ENCODE measurements at places on chromosomes 2 and 18.

DNA sequence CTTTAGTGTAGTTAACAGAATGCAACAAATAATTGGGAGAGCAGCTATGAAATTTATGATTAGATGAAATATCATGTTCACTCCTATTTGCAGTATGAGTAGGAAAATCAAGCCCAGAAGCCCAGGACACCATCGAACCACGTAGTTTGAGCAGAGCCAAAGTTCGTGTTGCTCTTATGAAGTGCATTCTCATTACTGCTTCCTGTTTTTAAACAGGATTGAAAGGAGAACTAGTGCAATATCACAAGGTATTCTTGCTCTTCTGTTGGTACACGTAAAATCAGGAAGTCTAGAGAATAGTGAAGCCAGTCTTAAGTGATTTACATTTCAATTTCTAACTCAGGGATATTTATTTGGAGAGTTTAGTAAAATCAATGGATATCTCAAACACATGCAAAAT is 21.1 kb downstream of the ARHGAP15 start:
- DNase-seq, result peak; percentile 34

DNA sequence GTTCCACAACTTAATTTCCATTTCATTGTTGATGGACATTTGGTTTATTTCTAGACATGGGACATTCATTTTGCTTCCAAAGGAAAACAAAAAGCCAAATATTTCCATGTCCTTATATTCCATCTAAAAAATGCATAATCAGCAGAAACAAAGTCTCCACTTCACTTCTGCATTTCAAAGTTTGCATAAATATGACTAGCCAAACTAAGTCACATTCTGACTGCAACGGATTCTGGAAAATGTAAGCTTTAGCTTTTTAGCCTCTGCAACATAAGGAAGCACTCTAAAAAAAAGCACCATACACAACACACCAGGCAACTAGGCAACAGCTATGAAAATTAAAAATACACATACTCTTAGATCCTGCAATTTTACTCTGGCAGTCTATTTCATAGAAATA is 135.3 kb downstream of the ETAA1 start:
- DNase-seq, result no peak

DNA sequence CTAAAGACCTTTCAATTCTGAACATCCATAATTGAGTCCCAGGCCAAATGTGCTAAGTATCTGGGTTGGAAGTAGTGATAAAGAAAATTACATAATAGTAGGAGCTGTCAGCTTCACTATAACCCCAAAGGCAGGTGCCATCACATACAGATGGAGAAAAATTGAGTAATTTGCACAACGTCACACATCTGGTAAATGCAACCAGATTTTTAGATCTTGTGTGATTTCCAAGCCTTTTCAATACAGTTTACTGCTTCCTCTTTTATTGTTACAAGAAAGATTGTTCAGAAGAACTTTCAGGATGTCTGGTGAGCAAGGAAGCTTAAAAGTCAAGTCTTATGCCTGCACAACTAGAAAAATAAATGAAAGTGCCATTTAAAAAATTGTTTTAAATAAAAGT is 62.3 kb downstream of the UBE2E3 start:
- DNase-seq, result no peak

DNA sequence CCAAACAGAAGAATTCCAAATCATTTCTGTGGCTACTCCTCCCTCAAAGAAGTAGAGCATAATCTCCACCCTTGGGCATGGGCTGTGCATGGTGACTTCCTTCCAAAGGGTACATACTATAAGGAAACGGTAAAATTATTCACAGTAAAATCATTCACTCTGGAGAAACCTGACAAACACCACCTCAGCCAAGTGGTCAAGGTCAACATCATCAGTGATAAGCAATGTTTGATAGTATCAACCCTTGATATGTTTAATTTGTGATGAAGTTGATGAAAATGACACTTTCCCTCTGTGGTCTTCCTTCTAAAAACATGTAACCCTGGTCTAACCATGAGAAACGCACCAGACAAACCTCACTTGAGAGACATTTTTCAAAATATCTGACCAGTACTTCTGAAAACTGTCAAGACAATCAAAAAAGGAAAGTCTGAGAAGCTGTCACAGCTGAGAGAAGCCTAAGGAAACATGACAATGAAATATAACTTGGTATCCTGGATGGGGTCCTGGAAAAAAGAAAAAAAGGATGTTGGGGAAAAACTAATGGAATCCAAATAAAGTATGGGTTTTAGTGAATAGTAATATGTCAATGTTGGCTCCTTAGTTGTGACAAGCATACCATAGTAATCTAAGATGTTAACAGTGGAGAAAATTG is 9.4 kb upstream of the TXNDC2 start:
- DNase-seq, result no peak

DNA sequence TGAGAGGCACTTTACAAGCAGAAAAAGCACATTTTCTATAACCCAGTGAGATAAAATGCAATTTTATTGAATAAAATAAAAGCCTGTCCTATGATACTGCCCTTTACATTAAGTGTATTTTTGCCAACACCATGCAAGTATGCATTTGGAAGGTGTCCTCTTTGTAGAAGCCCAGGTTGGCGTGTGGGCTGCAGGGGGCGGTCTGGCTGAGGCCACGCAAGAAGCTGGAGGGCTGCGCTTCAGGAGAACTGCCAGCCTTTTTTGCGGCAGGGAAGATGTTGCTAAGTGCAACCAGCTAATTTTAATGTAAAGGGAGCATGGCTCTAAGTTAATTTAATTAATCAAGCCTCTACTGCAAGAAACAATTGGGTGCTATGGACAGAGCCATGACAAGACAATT is 562.8 kb upstream of the SALL3 start:
- no peak for DNase-seq

- no peak for DNase-seq
Observed at GRCh38 chr2:48148841-48149430, 242.6 kb upstream of the FBXO11 start.

DNA sequence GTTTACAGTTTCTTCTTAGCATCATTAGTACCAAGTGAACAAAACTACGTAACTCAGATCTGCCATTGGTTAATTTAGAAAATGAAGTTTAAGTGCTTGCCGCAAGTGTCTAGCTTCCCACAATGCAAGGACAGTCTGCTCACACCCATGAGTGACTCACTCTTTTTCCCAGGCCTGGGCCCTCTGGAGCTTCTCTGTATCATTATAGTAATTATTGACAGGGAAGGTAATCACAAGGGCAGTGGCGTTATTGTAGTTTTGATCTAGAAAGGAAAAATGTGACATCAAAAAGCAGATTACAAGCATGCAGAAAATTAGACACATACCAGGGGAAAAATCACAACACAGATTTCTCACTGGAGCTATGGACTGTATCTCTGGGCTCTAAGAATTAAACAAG is 38.5 kb downstream of the NPC1 start:
- DNase-seq, result no peak

DNA sequence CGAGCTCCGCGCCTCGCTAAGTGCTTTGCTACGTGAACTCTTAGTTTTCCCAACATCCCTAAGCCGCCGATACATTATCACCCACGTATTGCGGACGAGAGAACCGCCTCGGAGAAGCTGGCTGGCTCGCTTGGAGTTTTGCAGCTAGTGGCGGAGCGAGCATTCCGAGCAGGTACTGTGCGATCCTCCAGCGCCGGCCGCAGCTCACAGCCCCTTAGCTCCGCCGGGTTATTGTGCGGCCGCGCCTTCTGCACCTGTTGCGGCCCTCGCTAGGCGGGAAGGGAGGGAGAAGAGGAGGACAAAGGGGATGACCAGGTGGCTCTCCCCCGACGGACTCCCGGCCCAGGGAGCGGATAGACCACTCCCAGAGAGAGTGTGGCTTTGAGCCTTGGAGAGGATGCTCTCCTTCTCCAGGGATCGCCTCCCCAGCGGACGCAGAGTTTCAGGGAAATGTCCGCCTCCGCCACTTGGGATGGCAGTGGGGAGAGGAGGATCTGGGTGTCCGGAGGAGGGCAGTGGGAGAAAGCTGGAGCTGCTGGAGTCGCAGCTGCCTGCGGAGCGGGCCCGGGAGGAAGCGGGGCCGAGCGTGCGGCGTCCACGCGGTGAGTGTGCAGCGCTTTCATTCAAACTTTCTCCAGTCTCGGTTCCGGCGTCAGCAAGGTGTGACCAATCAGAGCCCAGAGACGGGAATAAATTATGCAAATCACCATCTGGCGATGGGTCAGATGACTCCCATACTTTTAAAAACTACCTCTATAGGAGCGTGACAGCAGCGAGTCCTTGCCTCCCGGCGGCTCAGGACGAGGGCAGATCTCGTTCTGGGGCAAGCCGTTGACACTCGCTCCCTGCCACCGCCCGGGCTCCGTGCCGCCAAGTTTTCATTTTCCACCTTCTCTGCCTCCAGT is at the start of gene LIPG:
Gene LIPG, plus strand, starts transcription at position 769 of the 905 bp plus-strand sequence. CDS start 252 bp downstream, outside the sequence.
- no peak for DNase-seq

GRCh38 chr18:44683556-44683955 is 2.9 kb downstream of the SETBP1 start:
- DNase-seq, result no peak

- DNase-seq, result peak; percentile 48
Observed at GRCh38 chr2:96146881-96147592, 1.8 kb upstream of the DUSP2 start.

- no peak for DNase-seq
Observed at GRCh38 chr18:62033207-62033606, 140.4 kb upstream of the RNF152 start.

GRCh38 chr2:102285368-102285767 is 26.0 kb upstream of the IL1RL1 start:
- no peak for DNase-seq

GRCh38 chr2:98915751-98916358 is 20.2 kb downstream of the CRACDL start:
- DNase-seq, result peak; percentile 18

GRCh38 chr2:218885981-218886947 is 5.6 kb downstream of the WNT10A start:
- DNase-seq, result no peak

- DNase-seq, result no peak
Observed at GRCh38 chr2:184577056-184577455, 21.3 kb upstream of the ZNF804A start.

DNA sequence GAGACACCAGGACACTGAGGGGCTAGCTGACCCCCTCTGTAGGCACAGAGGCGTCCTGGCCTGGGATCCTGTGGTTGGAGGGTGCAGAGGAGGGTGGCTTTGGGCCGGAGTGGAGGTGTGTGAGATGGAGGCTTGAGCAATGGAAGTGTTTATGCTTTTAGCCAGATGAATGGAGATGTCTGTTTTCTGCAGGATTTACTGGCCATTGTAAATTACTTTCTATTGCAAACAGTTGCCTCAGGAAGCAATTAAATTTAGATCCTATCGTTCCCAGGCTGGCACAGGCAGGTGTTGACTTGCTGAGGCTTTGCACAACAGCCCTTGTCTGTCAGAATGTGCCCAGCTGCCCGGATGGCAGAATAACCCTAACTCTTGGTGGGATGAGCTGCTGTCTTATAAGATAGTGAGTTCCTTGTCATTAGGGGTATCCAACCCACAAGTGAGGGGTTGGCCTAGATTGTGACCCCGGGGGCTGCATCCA is 1.8 kb upstream of the ARID5A start:
- no peak for DNase-seq

DNA sequence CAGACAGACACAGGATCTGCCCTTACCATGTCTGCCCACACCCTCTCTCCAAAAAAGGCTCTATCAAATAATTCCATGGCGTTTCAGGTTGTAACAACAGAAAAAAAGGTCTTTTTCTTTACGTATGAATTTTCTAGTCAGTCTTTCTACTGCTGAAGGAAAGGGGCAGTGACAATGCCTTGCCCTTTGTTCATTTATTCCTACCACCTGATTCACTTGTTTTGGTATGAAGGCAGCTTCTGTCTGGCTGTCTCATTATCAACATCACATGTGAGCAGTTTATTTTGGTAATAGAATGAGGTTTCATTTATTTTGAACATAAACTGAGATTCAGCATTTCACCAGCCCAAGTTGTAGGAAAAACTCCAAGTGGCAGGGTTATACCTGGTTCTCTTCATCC is 94.3 kb upstream of the KLF7 start:
- DNase-seq, result no peak

DNA sequence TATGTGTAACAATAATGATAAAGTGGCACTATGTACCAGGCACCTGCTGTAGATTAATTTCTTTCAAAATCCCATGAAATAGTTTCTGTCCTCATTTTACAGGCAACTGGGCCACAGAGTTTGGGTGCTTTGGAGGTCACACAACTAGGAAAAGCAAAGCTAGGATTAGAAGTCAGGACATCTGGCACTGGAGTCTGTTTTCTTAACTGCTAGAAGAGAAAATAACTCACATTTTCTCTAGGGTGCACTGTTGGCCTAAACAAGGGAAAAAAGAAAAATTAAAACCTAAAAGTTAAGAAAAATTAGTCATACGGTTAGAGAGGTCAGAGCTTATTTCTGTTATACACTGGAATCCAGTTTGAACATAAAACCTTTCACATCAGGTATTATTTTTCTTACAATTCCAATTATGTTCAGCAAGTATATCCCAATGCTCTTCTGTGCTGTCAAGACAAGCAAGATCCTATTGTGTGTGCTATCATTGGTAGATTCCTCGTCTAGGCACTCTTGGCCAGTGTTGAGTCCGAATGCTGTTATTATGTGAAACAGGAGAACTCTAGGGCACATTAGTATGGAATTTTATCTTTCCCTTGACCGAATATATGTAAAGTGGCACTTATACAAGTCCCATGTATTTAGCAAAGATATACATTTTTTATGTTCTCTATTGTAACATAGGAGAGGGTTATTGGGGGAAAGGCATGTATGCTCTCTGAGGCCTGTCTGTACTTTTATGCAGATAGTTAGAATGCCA is 1.5 kb upstream of the OSGEPL1 start:
- DNase-seq, result no peak

- no peak for DNase-seq
Observed at GRCh38 chr2:47868611-47869352, 37.5 kb downstream of the FBXO11 start.

GRCh38 chr18:11993264-11993916 is 12.1 kb downstream of the IMPA2 start:
- DNase-seq, result no peak

DNA sequence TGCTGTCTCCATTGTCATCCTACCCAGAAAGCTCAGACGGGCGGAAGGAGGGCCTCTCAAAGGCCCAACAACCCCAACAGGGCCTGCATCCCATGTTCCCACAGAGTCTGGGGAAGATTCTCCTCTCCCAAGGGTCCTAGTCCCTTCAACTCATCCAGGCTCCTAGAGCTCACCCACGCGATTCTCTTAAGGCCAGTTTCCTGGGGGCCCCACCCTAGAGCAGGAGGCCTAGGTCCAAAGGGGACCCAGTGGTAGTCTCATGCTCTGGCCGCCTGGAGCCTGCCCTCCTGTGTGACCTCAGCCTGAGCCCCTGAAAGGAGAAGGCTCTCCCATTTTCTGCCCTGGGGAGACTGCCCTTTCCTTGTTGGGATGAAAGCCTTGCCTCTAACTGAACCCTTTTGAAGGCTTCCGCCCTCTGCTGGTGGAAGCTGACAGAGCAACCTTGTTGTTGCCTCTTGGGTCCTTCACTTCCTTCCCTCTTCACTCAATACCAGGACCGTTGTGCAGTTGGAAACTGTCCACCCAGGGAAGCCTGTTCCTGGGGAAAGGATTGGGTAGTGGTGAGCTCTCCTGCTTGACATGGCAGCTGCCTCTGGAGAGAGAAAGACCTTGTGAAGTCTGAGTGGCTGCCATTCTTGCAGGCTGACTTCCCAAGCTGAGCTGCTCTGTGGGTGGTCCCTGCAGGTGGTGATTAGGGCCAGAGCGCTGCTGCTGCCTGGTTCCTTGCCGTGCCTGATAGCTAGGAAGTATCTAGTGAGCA is 86.0 kb upstream of the ALPP start:
- DNase-seq, result peak; percentile 69

GRCh38 chr2:1744446-1745170 is at the start of gene PXDN:
Gene PXDN (minus strand): TSS chr2:1744515. CDS start chr2:1744455, 60 bp downstream.
- peak; percentile 75 for DNase-seq

GRCh38 chr18:56003720-56004088 is 415.7 kb upstream of the TCF4 start:
- DNase-seq, result no peak

GRCh38 chr2:3062476-3063260 is 314.9 kb downstream of the EIPR1 start:
- no peak for DNase-seq
